Activated naive CD4-positive, alpha-beta T cell treated with anti-CD3 and anti-CD28 coated beads, Interleukin-2, amount 50 U/mL, for 16 hours (primary cell): ENCODE measurements at places on chromosomes 16 and 17.

- DNase-seq: no peak
These were observed 1.3 kb upstream of the BAIAP2 start for GRCh38 chr17:81033535-81034167.

- DNase-seq: peak; percentile 61
These were observed 559 bp downstream of the CLUH start for GRCh38 chr17:2710803-2711607.

DNA sequence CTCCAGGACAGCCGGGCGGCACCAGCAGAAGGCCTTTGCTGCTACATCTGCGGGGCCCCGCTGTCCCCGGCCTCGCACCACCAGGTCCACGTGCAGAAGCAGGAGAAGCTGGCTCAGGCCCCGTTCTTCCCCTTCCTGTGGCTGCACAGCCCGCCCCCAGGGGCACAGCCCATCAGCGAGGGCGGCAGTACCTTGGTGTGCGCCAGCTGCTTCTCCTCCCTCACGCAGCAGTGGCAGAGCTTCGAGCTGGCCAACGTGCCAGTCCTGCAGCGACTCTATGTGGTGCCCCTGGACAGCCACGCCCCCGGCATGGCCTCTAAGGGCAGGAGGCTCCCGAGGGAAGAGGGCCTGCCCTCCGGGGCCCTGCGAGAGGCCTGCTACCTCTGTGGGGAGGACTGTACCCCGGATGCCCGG lies 58.3 kb upstream of the CIBAR2 start:
- no peak for DNase-seq

GRCh38 chr17:83010206-83011200 lies 68.9 kb upstream of the METRNL start:
- no peak for DNase-seq
